ENCODE measurements at places on chromosomes 4 and X.
A peak's percentile ranks its signal among the peaks of the same experiment; 100 is the strongest.

- DNase-seq = peak; percentile 51
Observed at GRCh38 chr4:139749338-139749737, 83.7 kb downstream of the MGST2 start.

DNA sequence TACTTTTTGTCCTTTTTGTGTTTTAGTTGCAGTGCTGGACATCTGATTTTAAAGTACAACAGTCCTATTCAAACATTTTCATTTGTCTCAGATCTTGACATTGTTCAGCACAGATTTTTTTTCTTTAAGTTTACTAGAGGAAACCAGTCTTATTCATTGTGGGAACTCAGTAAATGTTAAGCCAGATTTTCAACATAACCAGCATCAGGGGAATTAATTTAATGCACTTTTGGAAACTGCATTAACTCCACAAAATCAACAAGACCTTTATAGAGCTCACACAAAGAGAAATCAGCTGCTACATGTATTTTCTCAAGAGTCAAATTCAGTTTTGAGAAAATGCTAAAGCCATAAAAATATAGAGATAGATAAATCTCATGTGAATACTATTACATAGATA is 9.9 kb downstream of the CPE start:
- DNase-seq = no peak

DNA sequence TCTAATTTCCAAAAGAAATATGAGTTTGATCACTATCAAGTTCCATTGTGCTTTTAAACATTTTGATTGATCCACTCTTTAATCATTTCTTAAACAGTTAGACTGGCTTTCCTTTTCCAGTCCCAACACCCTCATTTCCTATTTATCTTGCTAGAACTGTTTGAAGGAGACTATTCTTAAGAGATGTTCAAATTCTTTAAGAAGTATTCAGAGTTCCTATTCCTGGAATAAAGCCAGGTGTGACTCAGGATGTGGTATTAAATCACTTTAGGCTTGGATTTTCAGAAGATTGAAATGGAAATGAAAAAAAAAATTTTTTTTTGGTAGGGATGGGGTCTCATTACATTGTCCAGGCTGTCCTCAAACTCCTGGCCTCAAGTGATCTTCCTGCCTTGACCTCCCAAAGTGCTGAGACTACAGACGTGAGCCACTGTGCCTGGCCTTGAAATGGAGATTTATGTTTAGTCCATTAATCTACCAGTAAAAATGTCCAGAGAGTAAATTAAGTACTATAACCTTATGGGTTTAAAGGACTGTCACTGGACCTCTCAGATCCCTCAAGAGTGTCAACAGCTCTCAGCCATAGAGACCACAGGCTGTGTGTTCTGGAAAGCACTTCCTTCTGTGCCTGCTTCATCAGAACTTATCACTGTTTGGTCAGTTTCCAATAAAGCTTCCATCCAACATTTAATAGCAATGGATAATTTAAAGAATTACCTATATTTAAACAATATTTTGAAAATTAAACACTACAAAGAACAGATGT is 90.7 kb downstream of the CDS1 start:
- no peak for DNase-seq

DNA sequence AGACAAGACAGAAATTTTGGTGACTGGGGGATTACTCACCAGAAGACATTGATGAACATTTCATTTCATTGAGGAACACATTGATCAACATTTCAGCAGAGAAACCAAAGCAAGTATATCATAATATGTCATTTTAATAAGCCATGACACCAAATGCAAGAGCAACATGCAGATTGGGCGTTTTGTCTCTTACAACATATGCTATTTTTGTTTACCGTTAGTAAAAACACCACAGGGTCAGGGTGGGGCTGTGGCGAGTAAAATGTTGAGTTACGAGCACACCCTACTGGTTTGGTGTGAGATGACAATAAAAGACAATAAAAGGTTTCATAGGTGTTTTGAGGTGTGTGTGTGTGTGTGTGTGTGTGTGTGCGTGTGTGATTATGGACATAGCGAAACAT is 294.5 kb downstream of the PDGFC start:
- peak; percentile 83 for DNase-seq

- peak; percentile 49 for DNase-seq
Observed at GRCh38 chr4:55396308-55397125, 760 bp downstream of the TMEM165 start.

DNA sequence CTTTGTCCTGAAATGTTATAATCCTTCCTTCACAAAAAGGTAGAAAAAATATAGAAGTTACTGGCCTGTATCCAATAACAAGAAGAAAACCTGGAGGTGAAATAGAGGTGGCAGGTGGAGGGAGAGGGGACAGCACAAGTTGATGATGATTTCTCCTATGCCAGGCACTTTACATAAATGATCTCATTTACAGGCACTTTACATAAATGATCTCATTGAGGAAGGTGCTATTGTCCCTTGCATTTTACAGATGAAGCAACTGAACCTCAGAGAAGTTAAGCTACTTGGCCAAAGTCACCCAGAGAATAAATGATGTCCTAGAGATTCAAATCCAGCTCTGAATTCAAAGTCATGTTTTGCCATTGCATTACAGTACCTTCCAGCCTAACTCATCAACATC is 7.1 kb upstream of the OPHN1 start:
- no peak for DNase-seq

GRCh38 chrX:24506082-24506481 is 41.0 kb downstream of the PDK3 start:
- DNase-seq = no peak

DNA sequence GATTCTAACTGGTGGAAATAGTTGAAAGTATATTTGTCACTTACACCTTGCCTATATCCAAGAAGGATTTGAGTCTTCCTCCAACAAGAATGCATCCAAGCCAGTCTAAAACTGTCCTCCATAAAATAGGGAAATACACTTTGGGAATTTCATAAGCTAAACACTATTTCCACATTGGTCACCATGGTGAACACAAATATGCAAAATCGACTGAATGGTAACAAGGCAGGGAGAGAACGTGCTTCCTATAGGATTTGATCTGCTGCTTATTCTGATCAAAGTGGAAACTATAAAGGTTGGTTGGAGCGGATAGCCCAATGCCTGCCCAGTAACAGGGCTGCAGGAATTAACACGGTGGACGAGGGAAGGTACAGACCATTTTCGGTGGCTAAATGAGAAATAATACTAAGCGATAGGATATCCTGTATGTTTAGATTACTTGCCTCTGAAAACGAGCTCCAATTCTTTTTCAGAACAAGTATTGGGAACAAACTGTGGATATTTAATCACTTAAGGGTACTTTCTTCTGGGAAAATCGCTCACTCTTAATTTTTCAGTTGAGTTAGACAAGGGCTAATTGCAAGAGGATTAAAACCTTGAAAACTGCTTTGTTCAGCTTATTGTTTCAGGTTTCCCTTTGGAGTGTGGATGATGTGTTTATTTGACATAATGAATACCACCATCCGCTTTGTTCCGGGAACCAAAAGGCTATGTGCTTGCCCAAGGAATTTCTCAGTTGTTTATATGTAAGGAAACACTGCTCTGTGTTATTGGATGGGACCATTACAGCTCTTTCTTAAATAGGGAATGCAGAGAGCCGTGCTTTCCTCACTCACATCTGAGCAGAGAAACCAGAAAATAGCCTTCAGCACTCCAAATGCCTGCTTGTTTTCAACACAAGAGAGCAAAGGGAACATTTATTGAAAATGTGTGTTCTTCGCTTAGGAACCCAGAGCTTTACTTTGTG is 194.4 kb downstream of the CBR4 start:
- DNase-seq = no peak

- DNase-seq = peak; percentile 38
Observed at GRCh38 chr4:75708218-75708691, 16.1 kb upstream of the USO1 start.

DNA sequence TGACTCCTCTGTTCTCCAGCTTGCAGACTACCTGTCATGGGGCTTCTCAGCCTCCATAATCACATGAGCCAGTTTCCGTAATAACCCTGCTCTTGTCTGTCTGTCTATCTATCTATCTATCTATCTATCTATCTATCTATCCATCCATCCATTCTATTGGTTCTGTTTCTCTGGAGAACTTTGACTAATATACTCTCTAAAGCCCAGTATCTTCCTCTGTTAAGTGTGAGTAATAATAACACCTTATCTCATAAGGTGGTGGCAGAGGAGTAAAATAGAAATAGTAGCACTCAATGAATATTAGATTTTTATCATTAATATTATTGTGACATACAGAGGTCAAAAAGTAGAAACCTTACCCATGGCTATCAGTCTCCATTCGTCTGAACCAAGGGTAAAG is 177.9 kb upstream of the PGRMC2 start:
- no peak for DNase-seq

GRCh38 chr4:13118633-13119032 is 365.5 kb downstream of the RAB28 start:
- DNase-seq = no peak

- no peak for DNase-seq
Observed at GRCh38 chr4:41568363-41568762, 30.4 kb downstream of the LIMCH1 start.

GRCh38 chr4:83361416-83362103 is 26.9 kb upstream of the HPSE start:
- DNase-seq = peak; percentile 75

- DNase-seq = peak; percentile 60
Observed at GRCh38 chrX:71910986-71911730, 513 bp downstream of the NHSL2 start.

Measured in KBM-7 (cell line).